RWPE2 (cell line): ENCODE measurements at places on chromosomes 7 and 10.
A peak's percentile ranks its signal among the peaks of the same experiment; 100 is the strongest.

GRCh38 chr10:112231602-112232400 lies 48.2 kb upstream of the GPAM start:
- no peak for DNase-seq

DNA sequence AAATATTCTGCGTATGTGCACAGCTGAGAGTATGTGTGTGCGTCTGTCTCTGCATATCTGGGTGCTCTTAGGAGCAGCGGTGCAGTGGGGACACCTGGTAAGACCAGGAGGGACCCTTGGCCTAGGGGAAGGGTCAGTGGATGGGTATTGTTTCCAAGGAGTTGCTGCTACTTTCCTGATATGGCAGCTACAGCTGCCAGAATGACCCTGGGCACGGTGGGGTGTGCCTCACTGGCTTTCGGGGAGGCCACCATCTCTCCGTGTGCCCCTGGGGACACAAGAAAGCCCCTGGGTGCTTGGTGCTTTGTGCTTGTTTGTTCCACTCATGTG lies 8.6 kb downstream of the PFKFB3 start:
- no peak for DNase-seq

GRCh38 chr7:112370436-112370835 lies 79.8 kb upstream of the IFRD1 start:
- DNase-seq = no peak

DNA sequence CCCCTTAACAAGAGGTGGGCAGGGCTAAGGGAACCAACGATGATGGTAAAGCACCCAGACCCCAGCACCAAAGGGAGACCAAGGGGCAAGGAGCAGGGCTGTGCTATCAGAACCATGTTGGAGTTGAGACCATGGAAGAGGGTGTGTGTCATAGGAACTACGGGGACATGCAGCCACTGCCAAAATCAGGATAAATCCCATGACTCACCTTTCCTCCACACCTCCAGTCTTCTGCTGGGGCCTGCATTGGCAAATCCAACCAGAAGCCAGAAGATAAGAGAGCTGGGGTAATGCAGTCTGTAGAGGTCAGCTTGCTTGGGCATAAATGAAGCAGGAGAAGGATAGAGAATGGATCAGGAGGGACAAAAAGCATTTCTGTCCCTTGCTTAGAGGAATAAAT lies 42.7 kb upstream of the SMARCD3 start:
- no peak for DNase-seq

DNA sequence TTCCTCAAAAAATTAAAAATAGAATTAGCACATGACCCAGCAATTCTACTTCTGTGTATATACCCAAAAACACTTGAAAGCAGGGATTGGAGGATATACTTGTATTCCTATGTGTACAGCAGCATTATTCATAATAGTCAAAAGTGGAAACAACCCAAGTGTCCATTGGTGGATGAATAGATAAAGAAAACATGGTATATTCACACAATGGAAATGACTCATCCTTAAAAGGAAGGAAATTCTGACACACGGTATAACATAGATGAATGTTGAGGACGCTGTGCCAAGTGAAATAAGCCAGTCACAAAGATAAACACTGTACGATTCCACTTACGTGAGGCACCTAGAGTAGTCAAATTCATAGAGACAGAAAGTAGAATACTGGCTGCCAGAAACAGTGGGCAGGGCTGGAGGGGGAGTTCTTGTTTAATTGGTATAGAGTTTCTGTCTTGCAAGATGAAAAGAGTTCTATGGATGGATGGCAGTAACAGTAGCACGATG lies 26.6 kb upstream of the KAT6B start:
- DNase-seq = no peak

DNA sequence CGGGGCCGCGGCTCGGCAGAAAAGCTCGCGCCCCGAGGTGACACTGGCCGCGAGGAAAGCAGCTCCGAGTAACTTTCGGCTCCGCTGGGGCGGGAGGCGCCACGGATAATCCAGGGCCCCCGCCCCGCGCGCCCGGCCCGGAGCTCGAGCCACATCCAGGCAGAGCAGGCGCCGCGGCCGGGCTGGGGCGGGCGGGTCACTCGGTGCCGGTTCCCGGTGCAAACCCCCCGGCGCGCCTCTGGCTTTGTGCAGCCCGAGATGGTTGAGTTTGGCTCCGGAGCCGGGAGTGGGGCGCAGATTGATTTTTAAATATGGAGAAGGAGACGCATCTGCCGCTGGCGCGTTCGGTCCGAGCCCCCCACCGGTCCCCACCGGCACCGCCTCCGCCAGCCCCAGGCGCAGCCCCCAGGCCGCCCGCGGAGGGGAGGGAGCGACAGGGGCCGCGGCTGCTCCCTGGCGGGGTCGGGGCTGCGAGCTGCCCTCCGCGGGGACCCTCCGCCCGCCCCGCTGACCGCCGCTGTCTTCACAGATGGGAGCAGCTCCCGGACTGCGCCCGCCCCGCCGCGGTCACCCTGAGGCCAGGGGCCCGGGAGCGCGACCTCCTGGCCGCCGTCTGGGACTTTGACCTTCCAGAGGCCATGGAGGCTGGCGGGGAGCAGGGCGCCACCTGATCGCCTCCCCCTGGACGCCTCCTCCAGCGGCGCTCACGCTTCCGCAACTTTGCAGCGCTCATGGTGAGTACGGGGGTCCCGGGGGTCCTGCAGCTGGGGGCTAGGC lies 643 bp downstream of the ADGRA1 start:
- no peak for DNase-seq

DNA sequence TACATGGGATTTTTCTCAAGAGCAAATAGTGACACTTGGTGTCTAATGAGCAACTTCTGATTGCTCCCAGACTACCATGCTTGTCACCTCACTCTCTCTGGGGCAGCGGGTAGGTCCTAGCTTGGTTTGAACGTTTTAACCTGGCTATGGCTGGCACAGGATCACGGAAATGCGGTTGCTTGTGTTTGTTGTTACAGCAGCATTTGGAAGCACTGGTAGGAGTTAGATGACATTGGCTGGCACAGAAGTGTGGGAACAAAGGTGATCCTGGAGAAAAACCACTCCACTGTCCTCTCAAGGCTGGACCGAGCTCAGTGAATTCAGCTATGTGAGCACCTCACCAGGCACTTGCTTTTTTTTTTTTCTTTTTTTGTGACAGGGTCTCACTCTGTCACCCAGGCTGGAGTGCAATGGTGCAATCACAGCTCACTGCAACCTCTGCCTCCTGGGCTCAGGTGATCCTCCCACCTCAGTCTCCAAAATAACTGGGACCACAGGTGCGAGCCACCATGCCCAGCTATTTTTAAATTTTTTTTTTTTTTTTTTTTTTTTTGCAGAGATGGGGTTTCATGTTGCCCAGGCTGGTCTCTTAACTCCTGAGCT lies 3.5 kb upstream of the PFKFB3 start:
- DNase-seq = no peak

DNA sequence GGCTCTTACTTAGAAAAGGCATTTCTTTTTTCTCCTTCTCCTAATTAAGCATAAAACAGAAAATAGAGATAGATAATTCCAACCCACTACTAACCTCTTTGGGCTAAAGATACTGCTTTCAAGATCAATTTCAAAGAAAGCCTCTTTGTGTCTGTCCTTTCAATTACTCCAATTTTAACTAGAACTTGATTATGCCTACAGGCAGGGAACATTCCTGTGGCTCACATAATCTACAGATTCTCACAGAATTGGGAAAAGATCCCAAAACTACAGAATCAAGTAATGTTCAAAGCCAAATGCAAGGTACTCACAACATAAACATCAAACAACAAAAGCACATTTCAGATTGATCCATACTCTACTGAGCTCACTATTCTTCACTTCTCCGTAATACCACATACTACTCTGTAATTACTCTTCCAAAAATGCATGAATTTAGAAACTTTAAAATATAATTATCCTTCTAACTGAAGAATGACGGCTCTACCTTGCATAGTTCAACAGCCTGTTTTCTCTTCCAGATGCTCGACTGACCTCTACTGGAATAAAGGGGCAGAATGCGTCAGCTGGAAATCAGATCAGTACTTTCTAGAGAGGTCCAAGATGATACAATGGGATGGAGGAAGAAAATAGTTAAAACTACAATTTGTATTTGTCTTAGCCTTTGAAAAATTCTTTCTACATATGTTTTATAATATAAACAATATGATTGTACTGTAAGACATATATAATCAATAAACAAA lies 3.9 kb downstream of the MTERF1 start:
- DNase-seq = no peak

- DNase-seq = no peak
Measured at GRCh38 chr7:31051598-31052486, at the start of gene ADCYAP1R1. TSS of gene ADCYAP1R1 (plus strand) at chr7:31052308. CDS start at chr7:31063265, 10,957 bp downstream.

- DNase-seq = no peak
Measured at GRCh38 chr7:154844499-154844898, 158.4 kb downstream of the PAXIP1 start.

- peak; percentile 34 for DNase-seq
Measured at GRCh38 chr7:44071726-44072363, 6.5 kb upstream of the PGAM2 start.

DNA sequence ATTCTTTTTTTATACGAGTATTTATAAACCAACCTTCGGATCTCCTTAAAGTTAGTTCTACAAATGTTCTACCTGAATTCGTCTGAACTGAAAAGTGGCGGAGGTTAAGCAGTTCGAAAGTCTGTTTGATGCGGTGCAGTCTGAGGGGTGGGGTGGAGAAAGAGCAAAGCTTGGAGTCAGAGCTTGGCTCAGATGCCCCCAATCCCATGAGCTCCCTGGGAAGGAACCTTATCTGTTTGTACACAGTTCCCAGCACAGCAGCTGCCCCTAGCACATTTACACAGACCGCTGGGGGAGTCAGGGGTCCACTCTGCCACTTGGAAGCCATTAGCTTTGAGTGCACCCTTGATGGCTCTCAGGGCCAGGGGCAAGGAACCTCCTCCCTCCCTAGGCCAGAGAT lies 30.8 kb downstream of the CPXM2 start:
- no peak for DNase-seq

DNA sequence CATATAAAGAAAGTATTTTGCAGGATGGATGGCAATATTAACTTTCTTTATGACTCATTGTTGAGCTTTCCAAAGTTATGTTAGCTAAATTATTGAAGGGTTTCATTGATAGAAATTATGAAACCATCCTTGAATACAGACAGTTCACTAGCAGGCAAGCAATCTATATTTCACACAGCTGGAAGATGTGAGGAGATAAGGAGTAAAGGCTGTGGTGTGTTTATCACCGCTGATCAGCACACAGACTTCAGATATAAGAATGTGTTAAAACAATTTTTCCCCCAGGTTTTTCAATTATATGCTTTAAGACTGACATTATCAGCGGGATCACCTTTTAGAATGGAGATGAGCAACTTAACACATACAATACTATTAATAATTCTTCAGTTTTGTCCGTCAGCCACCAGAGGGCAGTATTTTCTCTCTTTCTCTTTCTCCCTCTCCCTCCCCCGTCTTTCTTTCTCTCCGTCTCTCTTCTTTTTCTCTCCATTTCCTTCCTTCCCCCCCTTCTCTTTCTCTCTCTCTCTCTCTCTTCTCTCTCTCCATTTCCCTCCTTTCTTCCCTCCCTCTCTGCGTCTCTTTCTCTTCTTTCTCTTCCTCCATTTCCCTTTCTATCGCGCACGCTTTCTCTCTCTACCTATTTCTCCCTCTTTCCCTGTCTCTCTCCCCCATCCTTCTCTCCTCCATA lies 62.9 kb upstream of the FAM171A1 start:
- no peak for DNase-seq

GRCh38 chr7:112638675-112639400 lies 151.4 kb downstream of the TMEM168 start:
- DNase-seq = no peak

- DNase-seq = no peak
Measured at GRCh38 chr10:30353851-30354250, 4.8 kb upstream of the MTPAP start.

- no peak for DNase-seq
Measured at GRCh38 chr7:22387583-22387982, 30.6 kb upstream of the RAPGEF5 start.

GRCh38 chr7:131218727-131219128 lies 108.9 kb upstream of the MKLN1 start:
- no peak for DNase-seq

DNA sequence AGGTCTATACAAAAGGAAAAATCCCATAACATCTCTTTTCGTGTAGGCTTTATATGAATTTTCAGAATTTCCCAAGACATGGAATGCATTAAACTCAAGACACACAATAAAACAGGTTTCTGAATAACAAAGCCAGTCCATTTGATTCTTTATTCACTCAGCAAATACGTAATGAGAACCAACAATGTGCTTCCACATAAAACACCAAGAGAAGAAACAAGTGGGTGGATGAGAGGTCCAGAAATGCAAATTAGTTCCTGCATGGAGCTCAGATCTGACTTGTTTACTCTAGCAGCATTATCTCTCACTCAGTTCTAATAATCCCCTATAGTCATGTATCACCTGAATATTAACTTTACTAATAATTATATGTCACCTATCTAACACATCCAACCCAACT lies 249.5 kb downstream of the LRRTM3 start:
- no peak for DNase-seq

DNA sequence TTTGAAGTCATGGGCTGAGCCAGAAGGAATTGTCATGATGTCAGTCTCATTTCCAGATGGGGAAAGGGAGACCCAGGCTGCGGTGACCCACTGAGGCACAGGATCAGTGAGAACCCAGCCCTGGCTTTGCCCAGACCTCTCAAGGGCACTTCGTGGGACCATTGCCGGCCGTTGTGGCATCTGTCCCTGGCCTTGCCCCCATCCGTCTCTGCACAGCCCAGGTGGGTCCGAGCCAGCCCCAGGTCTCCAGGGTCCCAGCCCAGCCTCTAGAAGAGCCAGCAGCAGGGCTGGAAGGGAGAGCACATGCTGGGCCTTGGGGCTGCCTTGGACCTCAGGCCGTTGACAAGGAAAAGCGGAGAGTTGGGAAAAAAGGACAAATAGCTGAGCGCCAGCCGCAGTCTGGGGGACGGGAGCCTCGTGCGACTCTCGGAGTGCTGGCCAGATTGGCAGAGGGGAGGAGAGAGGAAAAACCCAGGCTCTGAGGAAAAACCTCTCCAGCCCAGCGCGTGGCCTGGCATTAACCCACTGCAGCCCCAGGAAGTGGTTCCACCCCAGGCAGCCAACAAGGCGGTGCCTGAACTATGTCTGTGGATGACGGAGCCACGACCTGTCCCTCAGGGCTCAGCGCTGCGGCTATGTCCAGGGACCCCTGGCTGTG lies 30.2 kb downstream of the GRIFIN start:
- no peak for DNase-seq
